ENCODE measurements at places on chromosomes 12 and 14.

DNA sequence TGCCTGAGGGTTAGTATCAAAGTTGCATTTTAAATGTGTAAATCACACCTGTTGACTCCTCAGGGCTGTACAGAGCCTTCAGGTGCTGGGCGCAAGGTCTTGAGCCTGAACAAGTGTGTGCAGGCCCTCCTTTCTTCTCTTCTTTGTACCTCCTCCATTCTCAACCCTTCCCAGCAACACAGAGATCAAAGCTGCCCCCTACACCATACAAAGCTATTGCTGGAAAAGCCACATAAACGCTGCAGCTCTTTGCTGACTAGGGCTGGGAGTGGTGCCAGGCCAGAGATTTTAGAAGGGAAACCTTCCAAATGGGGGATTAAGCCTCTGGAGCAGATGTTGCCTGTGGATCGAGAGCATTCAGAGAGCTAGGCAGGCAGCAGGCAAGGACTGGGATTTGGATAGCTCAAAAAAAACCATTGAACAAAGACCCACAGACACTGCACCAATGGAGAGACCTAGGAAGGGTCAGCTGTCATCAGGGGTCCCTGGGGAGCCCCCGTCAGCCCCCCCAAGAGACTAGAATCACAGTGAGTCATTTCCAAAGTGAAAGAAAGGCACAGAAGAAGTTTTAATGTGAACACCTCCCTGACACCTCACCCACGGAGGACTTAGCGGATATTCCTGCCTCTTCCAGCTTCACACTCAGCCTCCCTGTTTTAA, 18.2 kb upstream of the SUSD6 start:
- no peak for DNase-seq

- DNase-seq = no peak
These were observed 3.5 kb downstream of the SMCO2 start for GRCh38 chr12:27449893-27450534.

- DNase-seq = no peak
These were observed 333.9 kb downstream of the ZFP36L1 start for GRCh38 chr14:68458840-68459469.

- DNase-seq = peak; percentile 38
These were observed 5.8 kb downstream of the KMT5A start for GRCh38 chr12:123389560-123390351.

DNA sequence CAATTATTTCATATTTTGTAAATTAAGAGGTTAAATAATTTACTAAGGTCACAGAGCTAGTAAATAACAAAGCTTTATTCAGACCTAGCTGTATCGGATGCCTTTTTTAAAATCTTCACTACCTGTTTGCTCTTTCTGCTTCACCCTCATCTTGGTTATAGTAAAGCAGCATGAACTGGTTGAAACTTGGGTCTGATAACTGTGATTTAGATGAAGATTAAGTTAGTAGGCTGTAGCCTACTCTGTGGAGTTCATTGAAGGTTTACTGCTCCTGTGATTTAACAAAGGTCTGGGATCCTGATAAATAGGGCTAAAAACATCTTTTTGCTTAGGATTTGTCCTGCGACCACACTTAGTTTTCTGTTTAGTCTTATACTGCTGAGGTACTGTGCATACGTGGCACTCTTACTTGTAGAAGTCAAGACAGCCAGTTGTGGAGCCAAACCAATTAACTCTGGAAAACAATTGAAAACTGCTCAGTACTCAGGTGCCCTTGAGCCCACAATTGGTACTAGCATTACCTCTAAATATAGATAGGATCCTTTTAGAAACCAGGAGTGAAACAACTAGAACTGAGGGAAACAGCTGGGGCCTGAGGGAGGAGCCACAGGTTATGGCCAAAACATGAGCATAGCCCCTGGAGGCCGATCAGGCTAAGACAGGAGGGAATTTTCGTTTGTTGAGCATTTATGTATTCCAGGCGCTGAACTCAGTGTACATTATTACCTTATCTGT, 2.3 kb downstream of the SPATS2 start:
- peak; percentile 29 for DNase-seq

GRCh38 chr12:79531518-79531917, 159.2 kb downstream of the PAWR start:
- no peak for DNase-seq

DNA sequence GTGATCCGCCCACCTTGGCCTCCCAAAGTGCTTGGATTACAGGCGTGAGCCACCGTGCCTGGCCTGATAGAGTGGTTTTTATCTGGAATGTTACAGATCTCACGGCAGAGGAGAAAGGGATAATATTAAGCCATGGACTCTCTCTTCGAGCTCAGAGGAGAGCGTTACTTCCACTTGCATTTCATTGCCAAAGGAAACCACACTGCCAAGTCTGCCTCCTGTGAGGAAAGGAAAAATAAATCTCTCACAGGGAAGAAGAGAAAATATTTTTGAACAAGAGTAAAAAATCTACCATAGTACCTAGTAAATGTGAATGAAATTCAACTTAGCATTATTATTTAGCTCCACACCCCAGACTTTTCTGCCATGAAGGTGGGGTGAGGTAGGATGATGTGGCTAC, 319.2 kb upstream of the PRICKLE1 start:
- no peak for DNase-seq
